GM18507 (cell line): ENCODE measurements at places on chromosomes 6 and 20.
A peak's percentile ranks its signal among the peaks of the same experiment; 100 is the strongest.

DNA sequence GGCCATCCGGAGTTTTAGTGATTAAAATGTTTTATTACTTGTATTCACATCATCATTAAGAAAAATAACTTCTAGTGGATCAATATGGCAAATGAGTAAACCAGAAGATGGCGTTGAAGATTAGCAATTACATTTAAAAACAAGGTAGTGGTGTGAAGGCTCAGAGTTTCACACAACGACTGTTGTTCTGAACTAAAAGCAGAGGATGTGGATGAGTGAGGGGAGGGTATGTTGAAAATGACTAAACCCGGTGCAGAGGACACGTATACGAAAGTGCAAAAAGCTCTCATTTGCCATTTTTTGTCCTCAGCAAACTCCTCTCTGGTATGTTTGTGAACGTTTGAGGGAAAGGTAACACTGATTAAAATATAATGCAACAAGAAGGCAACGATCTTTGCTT is 1.9 kb upstream of the IRF4 start:
- DNase-seq, result no peak

GRCh38 chr20:53774461-53775203 is 181.0 kb upstream of the ZNF217 start:
- DNase-seq, result no peak

- DNase-seq, result no peak
Observed at GRCh38 chr20:13325033-13325432, 104.0 kb downstream of the ISM1 start.

GRCh38 chr20:16351415-16351814 is 221.8 kb downstream of the KIF16B start:
- DNase-seq, result no peak

- DNase-seq, result no peak
Observed at GRCh38 chr6:52505726-52506409, 71.0 kb downstream of the TRAM2 start.

GRCh38 chr6:98469141-98469540 is 365.2 kb upstream of the POU3F2 start:
- no peak for DNase-seq

GRCh38 chr6:121652223-121652622 is 216.8 kb downstream of the GJA1 start:
- DNase-seq, result no peak

DNA sequence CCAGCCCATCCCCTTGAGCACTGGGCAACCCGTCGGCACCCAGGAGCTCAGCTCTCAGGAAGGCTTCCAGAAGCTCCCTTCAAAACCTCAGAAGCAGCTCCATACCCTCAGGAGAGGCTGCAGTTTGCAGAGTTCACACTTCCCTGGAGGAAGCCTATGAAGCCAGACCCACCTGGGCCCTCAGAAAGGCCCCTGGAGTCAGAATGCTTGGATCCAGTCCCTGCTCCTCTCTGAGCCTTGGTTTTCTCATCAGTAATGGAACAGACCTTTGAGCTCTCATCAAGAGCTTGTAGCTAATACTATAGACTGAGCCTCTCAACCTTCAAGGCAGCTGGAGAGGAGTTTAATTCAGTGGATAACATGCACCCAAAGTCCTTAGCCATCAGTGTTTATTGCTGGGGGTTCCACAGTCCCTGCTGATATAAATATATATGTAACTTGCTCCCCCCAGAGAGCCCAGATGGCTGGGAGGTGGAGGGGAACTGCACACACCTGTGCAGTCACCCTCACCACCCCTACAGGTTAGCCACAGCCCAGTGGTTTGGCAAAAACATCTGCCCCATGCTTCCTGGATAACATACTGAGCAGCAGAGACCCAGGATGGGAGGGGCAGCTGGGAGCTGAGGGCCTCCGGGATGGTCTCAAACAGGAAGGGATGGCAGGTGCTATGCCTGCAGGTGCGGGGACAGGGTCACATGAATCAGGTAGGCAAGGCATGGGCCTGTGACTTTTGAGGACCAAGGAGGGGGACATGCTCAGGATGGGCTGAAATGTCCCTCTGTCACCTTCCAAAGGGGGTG is 120.1 kb downstream of the SNX5 start:
- DNase-seq, result no peak

DNA sequence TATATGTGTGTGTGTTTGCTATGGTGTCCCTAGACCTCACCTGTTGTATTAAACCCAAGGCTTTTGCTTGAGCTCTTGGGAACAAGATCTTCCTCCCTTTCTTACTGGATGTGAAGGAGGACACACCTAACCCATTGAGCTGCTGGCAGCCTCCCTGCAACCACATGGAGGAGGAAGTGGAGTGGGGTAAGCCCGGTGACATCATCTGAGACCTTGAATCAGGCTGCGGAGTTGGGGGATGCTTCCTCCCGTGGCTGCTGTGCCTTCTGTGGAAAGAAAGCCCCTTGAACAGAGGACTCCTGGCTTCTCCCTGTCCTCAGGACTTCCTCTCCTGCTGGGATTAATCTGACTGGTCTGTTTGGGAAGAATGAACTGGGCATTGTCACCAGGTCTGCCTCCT is 3.3 kb downstream of the CST11 start:
- no peak for DNase-seq

- DNase-seq, result no peak
Observed at GRCh38 chr6:89828988-89829471, 650 bp upstream of the CASP8AP2 start.

DNA sequence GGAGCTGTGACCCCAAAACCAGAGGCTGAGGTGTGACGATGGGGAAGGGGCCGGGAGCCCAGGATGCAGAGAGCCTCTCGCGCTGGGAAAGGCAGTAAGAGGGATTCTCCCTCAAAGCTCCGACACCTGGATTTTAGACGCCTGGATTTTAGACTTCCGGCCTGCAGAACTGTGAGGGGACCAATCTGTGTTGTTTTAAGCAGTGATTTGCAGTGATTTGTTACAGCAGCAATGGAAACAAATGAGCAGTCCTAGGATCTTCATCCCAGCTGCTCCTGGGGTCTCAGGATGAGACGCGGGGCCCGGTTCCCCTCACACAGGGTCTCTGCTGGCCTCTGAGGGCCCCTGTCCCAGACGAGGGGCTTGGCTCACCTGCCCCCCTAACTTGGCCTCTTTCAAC is 365.5 kb downstream of the THBS2 start:
- no peak for DNase-seq

DNA sequence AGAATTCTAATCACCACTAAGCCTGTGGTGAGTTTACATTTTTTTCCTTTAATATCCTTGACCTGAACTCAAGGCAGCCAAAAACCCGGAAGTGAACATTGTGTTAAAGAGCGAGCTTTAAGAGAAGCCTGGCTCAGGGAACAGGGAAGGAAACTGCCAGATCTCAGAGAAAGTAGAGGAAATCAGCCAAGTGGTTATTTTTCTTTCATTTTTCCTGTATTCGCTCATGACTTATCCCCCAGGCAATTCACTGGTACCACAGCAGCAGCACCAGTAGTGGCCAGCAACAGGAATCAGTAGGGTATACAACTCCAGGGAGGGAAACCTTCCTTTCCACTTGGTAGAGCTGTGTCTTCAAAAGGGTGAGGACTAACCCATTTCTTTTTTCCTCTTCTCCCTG is 89.6 kb upstream of the HMGCLL1 start:
- DNase-seq, result no peak

DNA sequence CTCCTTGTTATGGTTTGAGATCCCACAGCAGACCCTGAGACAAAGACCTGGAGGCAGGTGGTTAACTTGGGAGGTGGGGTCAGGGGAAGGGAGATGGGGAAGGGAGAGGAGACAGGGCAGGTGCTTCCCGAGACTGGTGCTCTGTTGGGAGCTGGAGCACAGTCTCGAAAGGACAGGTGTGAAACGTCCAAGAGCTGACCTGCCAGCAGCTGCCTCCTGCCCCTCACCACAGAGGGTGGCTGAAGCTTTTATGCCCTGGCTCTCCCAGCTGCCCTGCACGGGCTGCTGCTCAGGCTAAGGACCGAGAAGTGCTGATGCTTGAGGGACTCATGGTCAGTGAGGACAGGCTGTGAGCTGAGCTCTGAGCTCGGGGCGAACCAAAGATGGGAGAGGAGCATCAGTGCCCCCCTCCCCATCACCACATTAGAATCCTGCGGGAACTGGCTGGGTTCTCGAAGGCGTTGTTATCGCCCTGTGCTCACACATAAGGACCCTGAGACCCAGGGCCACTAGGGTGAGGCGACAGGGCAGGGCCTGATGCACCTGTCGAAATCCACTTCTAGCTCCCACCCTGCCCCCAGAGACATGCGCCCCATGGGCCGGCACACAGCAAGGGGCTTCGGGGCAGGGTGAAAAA is 25.3 kb upstream of the CD93 start:
- DNase-seq, result no peak

DNA sequence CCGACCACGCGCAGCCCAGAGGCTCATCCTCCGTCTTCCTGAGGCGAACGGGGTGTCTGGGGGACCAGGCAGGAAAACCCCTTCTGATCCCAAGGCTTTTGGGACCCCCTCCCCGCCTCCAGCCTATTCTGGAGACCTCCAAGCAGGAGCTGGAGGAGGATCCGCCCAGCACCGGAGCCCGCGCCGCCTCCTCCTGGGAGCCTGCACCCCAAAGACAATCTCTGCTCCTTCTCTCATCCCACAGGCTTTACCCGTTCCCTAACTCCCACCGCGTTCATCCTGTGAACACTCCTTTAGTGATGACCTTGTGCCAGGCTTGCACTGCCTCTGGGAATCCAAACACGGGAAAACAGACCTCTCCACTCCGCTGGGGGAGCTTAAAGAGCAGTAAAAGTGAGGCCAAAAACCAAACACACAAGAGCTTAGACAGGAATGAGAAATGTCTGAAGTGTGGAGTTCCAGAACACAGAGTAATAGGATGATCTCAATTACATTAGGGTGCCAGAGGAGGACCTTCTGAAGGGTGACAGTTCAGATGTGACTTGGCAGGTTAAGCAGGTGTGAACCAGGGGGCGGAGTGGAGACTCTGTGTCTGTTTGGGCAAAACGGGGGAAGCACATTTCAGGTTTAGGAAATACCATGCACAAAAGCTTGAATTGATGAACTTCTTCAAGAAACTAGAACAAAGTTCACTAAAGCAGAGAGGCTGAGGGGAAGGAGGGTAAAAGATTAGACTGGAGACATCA is 7.6 kb downstream of the HLA-DRB5 start:
- DNase-seq, result no peak

DNA sequence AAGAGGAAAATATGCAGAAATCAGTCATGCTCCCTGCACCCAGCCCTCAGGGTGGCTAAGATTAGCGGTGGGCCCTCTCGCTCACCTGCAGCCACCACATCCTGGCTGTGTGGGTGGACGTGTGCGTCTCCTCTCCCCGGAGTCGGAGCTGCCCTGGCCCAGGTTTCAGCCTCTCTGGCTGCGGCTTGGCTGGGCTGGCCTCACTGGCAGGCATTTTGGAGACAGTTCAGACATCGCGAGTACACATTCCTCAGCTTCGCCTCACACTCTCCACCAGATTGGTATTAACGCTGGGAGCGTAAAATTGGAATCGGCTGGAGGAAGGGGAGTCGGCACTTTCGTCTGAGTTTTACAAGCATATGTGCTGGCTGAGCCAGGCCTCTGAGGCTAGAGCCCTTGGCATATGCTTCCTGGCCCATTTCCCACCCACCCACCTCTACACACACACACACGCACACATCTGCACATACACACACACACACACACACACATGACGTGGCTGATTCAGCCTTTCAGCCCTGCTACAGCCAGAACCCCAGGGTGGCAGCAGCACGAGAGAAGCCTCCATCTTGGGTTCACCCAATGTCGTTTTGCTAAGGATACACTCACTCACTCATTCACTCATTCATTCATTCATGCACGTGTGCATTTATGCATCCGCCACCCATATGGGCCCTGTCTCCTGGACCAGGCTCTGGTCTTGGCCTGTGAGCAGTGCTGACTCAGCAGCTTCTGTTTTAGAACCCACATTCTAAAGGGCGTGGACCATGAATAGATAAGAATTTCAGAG is 42.9 kb downstream of the BCAS4 start:
- peak; percentile 51 for DNase-seq

- no peak for DNase-seq
Observed at GRCh38 chr6:37039958-37040357, 34.5 kb downstream of the FGD2 start.

DNA sequence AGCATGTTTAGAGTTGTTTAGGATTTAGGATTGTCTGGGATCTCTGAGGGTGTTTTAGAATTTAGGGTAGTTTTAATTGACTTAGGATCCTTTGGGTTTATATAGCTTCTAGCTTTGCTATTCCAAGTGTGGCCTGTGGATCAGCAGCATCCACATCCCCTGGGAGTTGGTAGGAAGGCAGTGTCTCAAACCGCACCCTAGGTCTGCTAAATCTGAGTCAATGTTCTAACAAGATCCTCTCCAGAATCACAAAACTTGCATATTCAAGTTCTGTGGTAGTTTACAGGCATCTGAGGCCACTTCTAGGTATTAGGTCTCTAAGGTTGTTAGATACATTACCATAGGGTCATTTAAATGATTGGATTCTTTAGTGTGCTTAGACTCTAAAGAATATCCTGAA is 48.3 kb downstream of the PRND start:
- DNase-seq, result no peak

DNA sequence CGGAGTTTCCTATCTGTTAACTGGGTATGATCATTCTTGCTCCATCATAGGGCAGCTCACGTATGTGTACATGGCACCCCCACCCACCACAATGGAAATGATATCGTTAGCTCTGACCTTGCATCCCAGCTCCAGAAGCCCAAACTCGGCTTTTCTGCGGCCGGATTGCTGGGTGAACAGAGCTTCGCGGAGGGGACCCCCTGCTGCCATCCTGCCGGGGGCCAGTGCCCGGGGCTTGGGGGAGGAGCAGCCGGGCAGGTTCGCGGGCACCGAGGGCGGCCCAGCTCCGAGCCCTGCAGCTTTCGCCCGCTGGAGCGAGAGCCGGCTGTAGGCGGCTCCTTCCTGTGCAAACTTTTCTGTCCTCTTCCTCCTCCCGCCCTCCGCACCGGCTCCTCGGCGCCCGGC is 24.9 kb upstream of the FUCA2 start:
- DNase-seq, result no peak

DNA sequence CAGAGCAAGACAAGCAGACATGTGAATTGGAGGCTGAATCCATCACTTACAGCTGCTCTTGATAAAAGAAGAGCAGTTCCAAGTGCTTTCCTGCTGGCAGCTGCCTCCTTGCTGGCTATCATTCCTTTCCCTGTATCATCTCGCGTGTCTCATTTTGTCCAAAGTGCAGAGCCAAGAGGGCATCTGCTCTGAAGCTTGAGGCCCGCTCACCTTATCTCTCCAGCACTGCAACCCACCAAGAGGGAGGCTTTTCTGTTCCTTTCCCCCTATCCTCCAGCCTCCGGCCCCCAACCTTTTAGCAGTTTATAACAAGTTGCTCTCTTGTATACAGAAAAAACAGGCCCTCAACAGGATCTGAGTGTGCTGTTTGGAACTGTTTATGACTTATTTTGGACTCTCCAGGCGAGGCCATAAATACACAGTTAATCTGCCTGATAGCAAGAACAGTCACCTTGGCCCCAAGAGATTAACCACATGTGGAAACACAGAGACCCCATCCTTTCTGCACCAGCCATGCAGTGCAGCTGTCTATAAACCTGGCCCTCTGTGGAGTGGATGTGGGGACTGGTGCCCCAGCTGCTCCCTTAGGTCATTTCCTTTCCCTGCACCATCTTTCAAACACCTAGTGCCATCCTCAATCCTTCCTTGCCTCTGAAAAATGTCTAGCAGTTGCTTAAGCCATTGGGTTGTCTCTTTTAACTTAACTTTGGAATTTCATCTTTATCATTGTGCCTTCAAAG is 172.5 kb upstream of the FERMT1 start:
- DNase-seq, result no peak
